Tibial nerve (tissue), 4 donors: ENCODE measurements at places on chromosomes 2 and 18. TPM values are rescaled to one million over a fixed set of nuclear protein-coding genes. Genes with fewer than 3 reads are reported as not detected.

GPC1 gene
- 153 TPM for total RNA-seq

DNA sequence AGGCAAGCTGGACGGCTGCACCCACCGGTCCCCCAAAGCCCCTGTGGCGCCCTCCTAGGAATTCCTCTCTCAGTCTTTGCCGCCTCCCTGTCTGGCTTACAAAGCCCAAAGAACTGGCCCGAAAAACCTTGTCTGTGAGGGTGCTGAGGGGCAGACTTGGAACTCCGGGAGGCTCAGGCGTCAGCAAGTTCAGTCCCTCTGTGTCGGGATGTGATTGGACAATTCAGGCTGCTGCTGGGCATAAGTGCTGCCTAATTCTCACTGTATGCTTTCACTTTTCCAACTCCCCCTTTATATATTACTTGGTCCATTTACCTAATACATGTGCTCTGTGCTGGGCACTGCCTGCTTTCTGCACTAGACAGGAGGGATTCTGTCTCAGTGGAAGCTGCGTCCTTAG lies 20.3 kb upstream of the SH3RF3 start:
- no peaks in the 10 kb centered on the region for H3K4me1 ChIP-seq
- no peak for DNase-seq
- no peak overlapping the region for H3K4me3 ChIP-seq

GRCh38 chr2:2142345-2142744 lies 188.7 kb downstream of the MYT1L start:
- H3K27ac ChIP-seq = no peak overlapping the region
- H3K4me1 ChIP-seq = no peaks in the 10 kb centered on the region
- no peaks in the 10 kb centered on the region for H3K27me3 ChIP-seq
- DNase-seq = no peak
- no peaks in the 10 kb centered on the region for H3K36me3 ChIP-seq

- no peaks in the 10 kb centered on the region for H3K4me1 ChIP-seq
- H3K27ac ChIP-seq = no peak overlapping the region
- no peaks in the 10 kb centered on the region for H3K36me3 ChIP-seq
- H3K4me3 ChIP-seq = no peak overlapping the region
- DNase-seq = no peak
Measured at GRCh38 chr2:230974096-230974913, 21.6 kb upstream of the SPATA3 start.

- DNase-seq = no peak
- no peak overlapping the region for H3K4me3 ChIP-seq
- H3K4me1 ChIP-seq = no peaks in the 10 kb centered on the region
- no peak overlapping the region for H3K27ac ChIP-seq
- H3K36me3 ChIP-seq = no peaks in the 10 kb centered on the region
Measured at GRCh38 chr18:50724751-50725151, 95.1 kb downstream of the MRO start.

DNA sequence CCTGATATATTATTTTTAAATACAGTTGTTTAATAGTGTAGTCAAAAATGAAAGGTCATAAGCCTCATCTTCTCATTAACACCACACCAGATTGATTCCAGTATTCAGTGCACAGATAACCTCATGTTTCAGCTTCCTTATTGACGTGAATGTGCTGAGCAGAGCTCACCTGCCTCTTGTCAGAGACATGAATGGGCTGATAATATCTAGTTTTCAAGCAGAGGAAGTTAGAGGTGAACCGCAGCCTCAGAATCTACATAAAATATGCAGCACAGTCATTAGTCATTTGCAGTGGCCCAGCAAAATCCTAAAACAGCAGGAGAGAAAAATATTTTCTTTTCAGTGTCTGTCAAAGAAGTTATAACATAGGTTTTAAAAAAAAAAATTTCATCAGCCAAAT lies 216.2 kb downstream of the GBX2 start:
- H3K4me1 ChIP-seq = no peaks in the 10 kb centered on the region
- no peaks in the 10 kb centered on the region for H3K36me3 ChIP-seq
- H3K27me3 ChIP-seq = no peaks in the 10 kb centered on the region
- no peak overlapping the region for H3K27ac ChIP-seq
- no peak overlapping the region for H3K4me3 ChIP-seq
- no peak for DNase-seq

UCN gene
- total RNA-seq = 15.1 TPM

DNA sequence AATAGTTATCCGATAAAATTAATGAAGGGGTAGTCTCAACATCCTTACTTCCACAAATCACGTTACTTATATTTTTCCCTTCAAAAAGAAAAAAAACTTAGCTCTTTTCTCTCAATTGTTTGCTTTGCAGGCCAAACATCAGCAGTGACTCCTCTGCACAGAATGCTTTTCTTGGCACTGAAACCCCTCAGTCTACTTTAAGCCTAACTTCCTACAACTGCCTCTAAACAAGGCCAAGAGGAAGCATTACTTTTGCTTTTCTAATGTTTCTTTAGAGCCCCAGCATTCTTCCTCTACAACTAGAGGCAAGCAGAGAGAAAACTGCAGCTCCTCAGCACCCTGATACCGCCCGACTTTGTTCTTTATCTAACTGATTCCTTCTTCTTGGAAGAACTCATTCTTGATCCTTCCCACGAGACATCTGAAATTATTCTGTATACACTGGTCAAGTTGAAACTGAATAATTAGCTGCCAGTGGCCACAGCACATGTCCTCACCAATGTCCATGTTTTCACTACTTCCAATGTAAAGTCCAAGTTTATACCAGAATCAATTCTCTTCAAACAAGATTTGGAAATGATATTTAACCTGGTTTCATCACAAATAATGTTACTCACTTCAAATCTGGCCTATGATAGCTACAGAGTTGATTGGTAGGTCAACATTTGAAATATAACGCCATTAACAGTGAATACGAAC lies 55.3 kb downstream of the DTNB start:
- no peak overlapping the region for H3K27ac ChIP-seq
- H3K36me3 ChIP-seq = no peaks in the 10 kb centered on the region
- H3K4me3 ChIP-seq = no peak overlapping the region

DNA sequence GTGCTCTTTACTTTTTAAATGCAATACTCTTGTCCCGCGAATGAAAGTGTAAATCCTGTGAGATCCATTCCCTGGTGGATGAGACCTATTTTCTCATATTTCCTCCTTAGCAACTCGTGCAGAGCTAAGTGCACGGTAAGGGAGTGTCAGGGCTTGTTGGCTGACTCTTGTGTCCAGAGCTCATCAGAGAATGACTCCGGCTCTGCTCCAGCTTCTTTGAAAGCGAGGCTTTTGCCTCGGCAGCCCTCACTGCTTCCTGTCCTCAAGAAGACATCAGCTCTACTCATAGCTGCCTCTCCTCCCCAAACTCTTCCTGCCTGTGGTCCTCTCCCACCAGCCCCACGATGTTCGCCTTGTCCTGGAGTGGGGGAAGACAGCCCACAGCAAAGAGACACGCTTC lies 70.7 kb downstream of the LIPG start:
- no peak overlapping the region for H3K4me3 ChIP-seq
- no peaks in the 10 kb centered on the region for H3K36me3 ChIP-seq
- peaks cover 16% of the 10 kb centered on the region for H3K4me1 ChIP-seq
- H3K27me3 ChIP-seq = no peaks in the 10 kb centered on the region
- no peak for DNase-seq

- no peak overlapping the region for H3K4me3 ChIP-seq
- H3K27ac ChIP-seq = no peak overlapping the region
- H3K4me1 ChIP-seq = no peaks in the 10 kb centered on the region
- H3K27me3 ChIP-seq = no peaks in the 10 kb centered on the region
- no peak for DNase-seq
- H3K36me3 ChIP-seq = no peaks in the 10 kb centered on the region
Measured at GRCh38 chr2:149953627-149954026, 366.1 kb upstream of the MMADHC start.

DNA sequence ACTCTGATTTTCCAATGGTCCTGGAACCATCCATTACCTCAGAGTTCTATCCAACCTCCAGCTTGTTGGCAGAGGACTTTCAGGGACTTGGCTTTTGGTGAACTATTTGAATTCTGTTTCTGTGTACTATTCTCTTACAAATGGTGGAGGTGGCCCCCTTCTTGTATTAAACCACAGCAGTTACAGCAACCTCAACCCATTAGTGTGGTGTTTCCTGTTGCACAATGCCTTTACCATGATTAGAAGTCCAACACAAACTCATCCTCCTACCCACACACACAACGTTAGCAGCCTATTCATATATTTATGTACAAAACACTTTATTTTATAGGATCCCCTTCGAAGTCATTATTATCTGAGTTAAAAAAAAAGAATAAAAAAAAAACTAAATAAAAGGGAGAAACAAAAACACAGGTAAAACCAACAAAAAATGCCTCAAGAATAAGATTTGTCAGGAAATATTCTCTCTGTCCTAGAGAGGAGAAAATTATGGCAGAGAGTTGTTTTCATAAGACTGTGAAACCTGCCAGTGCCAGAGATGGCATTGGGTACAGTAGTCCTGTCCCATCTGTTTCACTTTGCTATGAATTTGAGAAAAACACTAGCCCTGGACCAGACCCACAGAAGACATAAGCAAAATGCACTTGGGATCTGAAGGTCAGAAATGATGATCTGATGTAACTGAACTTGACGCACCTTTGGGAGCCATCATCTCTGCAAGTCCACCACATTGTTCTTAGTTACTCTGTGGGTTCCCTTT lies 1896.0 kb upstream of the PIK3C3 start:
- no peaks in the 10 kb centered on the region for H3K4me1 ChIP-seq
- H3K27me3 ChIP-seq = no peaks in the 10 kb centered on the region
- no peaks in the 10 kb centered on the region for H3K36me3 ChIP-seq
- DNase-seq = no peak
- H3K27ac ChIP-seq = no peak overlapping the region

DNA sequence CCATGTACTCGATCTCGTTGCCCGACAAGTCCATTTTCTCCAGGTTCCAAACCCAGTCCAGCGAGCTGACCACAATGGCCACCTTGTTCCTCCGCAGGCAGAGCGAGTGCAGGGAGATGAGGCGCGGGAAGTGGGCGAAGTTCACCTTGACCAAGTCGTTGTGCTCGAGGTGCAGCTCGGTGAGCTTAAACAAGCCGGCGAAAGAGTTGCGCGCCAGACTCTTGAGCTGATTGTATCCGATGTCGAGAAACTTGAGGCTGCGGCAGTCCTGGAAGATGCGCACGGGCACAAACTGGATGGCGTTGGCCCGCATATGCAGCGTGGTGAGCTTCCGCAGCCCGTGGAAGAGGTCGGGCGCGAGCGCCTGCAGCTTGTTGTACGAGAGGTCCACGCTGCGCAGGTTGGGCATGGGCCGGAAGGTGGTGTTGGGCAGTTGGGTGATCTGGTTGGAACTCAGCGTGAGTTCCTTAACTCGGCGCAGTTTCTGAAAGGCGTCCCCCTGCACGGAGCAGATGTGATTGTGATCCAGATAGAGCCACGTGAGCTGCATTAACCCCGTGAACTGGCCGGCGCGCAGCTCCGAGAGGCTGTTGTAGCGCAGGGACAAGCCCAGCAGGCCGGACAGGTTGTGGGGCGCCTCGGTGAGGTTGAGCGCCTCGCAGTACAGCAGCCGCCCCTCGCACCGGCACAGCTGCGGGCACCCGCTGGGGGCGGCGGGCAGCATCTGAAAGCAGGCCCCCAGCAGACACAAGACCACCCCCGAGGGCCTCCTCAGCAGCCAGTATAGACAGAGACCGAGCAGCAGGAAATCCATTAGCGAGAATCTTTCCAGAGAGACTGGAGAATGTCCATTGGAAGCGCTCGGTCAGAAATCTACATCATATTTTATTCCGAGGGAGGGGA lies 1.3 kb downstream of the LRRTM1 start:
- peaks cover 33% of the 10 kb centered on the region for H3K27me3 ChIP-seq
- peak overlapping the region; percentile 25 for H3K4me3 ChIP-seq
- H3K27ac ChIP-seq = peak overlapping the region; percentile 76
- H3K36me3 ChIP-seq = no peaks in the 10 kb centered on the region
- no peaks in the 10 kb centered on the region for H3K4me1 ChIP-seq
- DNase-seq = no peak

KCNJ13 gene
- not detected for total RNA-seq

FAM237A gene
- total RNA-seq = not detected

GRCh38 chr2:193549661-193550060 lies 1354.9 kb upstream of the TMEFF2 start:
- H3K27me3 ChIP-seq = no peaks in the 10 kb centered on the region
- DNase-seq = no peak
- no peak overlapping the region for H3K4me3 ChIP-seq
- no peaks in the 10 kb centered on the region for H3K36me3 ChIP-seq
- no peak overlapping the region for H3K27ac ChIP-seq
- H3K4me1 ChIP-seq = no peaks in the 10 kb centered on the region

GRCh38 chr18:35522130-35522959 lies 24.6 kb upstream of the INO80C start:
- no peaks in the 10 kb centered on the region for H3K27me3 ChIP-seq
- H3K27ac ChIP-seq = no peak overlapping the region

ASPRV1 gene
- 6.0 TPM for total RNA-seq

DNA sequence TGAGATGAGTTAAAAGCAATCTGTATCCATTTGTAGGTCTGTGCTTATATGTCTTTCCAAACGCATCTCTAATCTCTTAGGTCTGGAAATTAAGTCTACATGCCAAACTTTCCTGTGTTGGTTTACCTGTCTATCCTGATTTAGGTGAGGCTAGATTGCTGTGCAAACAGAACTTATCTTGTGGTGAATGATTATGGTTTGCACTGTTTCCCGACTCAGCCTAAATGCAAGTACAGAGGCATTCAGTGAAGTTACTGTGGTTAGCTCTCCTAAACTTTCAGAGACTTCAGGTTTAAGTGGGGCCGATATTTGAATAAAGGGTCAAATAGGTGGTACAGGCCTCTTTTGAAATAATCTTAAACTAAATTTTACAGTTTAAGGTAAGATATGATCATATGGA lies 103.5 kb downstream of the ICOS start:
- DNase-seq = no peak
- no peaks in the 10 kb centered on the region for H3K36me3 ChIP-seq
- no peak overlapping the region for H3K4me3 ChIP-seq
- H3K27ac ChIP-seq = no peak overlapping the region
- H3K27me3 ChIP-seq = no peaks in the 10 kb centered on the region

- peak overlapping the region; percentile 15 for H3K4me3 ChIP-seq
- H3K27me3 ChIP-seq = no peaks in the 10 kb centered on the region
- H3K36me3 ChIP-seq = no peaks in the 10 kb centered on the region
- peaks cover 78% of the 10 kb centered on the region for H3K4me1 ChIP-seq
Measured at GRCh38 chr2:85255813-85256594, 71.8 kb downstream of the TGOLN2 start.

GRCh38 chr2:235032466-235032865 lies 80.6 kb downstream of the SH3BP4 start:
- H3K4me3 ChIP-seq = no peak overlapping the region
- H3K27ac ChIP-seq = no peak overlapping the region
- no peak for DNase-seq
- no peaks in the 10 kb centered on the region for H3K27me3 ChIP-seq
- peaks cover 5% of the 10 kb centered on the region for H3K4me1 ChIP-seq

GRCh38 chr2:3349211-3349693 lies 28.4 kb downstream of the EIPR1 start:
- no peaks in the 10 kb centered on the region for H3K4me1 ChIP-seq
- no peak overlapping the region for H3K4me3 ChIP-seq
- DNase-seq = no peak
- H3K36me3 ChIP-seq = no peaks in the 10 kb centered on the region

DNA sequence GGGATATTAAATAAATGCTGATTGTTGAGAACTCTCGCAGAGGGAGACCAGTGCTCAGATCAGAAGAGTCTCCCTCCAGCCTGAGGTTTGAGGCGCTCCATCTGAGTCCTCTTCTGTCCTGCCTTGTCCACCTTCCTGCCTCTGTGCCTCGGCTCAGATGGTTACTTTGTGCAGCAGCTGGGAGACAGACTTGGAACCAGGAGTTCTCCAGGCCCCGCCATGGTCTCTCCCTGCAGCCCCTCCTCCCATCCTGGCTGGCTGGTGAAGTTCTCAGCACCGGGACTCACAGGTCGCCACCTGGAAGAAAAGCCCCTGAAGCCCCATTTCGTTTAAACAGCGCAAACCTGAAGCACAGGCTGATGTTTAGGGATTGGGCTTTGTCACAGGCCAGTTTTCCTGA lies 60.6 kb downstream of the DDX1 start:
- no peak for DNase-seq
- no peak overlapping the region for H3K4me3 ChIP-seq
- no peaks in the 10 kb centered on the region for H3K27me3 ChIP-seq
- H3K27ac ChIP-seq = no peak overlapping the region
- no peaks in the 10 kb centered on the region for H3K36me3 ChIP-seq

KLHL41 gene
- 1.6 TPM for total RNA-seq
